ENCODE measurements at places on chromosomes 6 and 20. TPM values are rescaled to one million over a fixed set of nuclear protein-coding genes. Genes with fewer than 3 reads are reported as not detected.

HUS1B gene
- 1.1 TPM for total RNA-seq

- H3K27me3 ChIP-seq: no peaks in the 10 kb centered on the region
- H3K4me1 ChIP-seq: no peaks in the 10 kb centered on the region
- no peaks in the 10 kb centered on the region for H3K36me3 ChIP-seq
- H3K4me3 ChIP-seq: no peak overlapping the region
These were observed 500.1 kb downstream of the EPM2A start for GRCh38 chr6:145235207-145235606.

DNA sequence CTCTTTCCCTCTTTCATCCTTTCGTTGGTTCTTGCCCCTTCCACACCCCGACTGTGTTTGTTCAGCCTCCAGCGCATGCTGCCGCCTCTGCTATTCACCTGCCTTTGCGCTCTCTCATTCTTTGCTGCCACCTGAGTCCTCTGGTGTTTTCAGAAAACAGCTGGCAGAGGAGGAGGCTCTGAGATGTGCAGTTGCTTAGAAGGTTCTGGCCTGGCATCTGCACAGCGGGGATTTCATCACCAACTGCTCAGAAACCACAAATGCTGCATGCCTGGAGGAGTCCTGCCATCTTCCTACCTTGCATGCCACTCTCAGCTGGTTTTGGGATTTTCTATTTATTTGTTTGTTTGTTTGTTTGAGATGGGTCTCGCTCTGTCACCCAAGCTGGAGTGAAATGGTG, 39.2 kb upstream of the CLDN20 start:
- no peaks in the 10 kb centered on the region for H3K36me3 ChIP-seq
- no peaks in the 10 kb centered on the region for H3K4me1 ChIP-seq
- no peak overlapping the region for H3K4me3 ChIP-seq
- no peak overlapping the region for H3K27ac ChIP-seq
- no peaks in the 10 kb centered on the region for H3K27me3 ChIP-seq

- H3K27ac ChIP-seq: peak overlapping the region; percentile 93
- peaks cover 41% of the 10 kb centered on the region for H3K4me1 ChIP-seq
- no peaks in the 10 kb centered on the region for H3K27me3 ChIP-seq
- peak overlapping the region; percentile 96 for H3K4me3 ChIP-seq
- DNase-seq: no peak
These were observed 933 bp downstream of the SSR1 start for GRCh38 chr6:7311917-7312615.

DNA sequence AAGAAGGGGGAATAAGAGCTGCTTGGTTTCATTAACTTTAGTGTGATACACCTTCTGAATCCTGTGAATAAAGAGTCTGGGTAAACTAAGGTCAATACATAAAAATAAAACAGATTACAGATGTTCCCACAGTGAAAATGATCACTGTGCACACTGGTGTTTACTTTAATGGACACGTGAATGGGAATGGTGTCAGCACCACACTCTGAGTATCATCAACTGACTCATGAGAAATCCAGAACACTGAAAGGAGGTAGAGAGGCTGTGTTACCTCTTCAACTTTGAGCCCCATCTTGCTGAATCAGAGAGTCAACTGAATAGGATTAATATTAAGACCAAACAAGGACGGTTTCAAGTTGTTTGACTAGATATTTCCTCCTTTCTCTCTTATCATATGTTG, 75.0 kb downstream of the ELOVL4 start:
- no peak for DNase-seq
- H3K27me3 ChIP-seq: no peaks in the 10 kb centered on the region
- peaks cover 8% of the 10 kb centered on the region for H3K4me1 ChIP-seq

Data from lower lobe of right lung (tissue), 2 donors.